EH (cell line): ENCODE measurements at places on chromosomes 2 and 18.
A peak's percentile ranks its signal among the peaks of the same experiment; 100 is the strongest.

DNA sequence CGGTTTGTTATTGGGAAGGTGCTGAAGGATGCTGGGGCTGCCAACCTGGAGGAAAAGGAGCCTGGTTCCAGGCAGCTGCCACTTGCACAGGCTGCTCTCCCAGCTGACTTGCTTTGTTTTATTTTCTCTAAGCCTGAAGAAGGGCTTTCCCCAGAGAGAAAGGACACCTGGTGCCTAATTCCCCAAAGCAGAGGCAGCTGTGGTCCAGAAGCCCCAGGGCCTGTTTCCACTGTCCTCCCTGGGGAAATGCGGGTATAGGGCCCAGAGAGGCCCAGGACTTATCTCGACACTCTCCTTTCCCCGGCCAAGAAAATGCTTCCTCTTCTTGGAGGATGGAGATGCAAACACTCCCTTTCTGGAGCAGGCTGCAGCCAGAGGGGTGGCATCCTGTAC is 30.1 kb downstream of the INO80C start:
- DNase-seq, result no peak

DNA sequence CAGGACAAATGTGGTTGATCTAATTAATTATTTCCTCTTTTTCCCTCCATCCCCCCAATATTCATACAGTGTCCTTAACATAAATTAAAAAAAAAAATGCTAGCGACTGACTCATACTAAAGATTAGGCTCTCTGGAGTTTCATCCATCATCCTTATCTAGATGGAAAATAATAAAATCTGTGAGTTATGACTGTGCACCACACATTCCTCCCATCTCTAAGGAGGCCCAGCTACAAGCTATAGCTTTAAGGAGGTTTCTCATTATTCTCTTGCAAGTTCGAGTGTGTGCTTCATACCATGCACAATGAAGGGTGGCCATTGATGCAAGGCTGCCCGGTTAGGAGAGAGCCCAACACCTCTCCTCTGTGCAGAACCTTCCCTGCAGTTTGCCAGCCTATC is 77.3 kb downstream of the XDH start:
- DNase-seq, result peak; percentile 77

GRCh38 chr2:38474715-38475566 is 97.9 kb upstream of the ATL2 start:
- DNase-seq, result no peak

- no peak for DNase-seq
These were observed 31.8 kb downstream of the TDRD15 start for GRCh38 chr2:21155365-21156136.
